Kidney epithelial cell (primary cell): ENCODE measurements at places on chromosomes 5 and 9. TPM values are rescaled to one million over a fixed set of nuclear protein-coding genes. Genes with fewer than 3 reads are reported as not detected.

The ANKRD20A1 gene
- 0.08 TPM in 1 of 2 replicates, not detected in the other for total RNA-seq

DNA sequence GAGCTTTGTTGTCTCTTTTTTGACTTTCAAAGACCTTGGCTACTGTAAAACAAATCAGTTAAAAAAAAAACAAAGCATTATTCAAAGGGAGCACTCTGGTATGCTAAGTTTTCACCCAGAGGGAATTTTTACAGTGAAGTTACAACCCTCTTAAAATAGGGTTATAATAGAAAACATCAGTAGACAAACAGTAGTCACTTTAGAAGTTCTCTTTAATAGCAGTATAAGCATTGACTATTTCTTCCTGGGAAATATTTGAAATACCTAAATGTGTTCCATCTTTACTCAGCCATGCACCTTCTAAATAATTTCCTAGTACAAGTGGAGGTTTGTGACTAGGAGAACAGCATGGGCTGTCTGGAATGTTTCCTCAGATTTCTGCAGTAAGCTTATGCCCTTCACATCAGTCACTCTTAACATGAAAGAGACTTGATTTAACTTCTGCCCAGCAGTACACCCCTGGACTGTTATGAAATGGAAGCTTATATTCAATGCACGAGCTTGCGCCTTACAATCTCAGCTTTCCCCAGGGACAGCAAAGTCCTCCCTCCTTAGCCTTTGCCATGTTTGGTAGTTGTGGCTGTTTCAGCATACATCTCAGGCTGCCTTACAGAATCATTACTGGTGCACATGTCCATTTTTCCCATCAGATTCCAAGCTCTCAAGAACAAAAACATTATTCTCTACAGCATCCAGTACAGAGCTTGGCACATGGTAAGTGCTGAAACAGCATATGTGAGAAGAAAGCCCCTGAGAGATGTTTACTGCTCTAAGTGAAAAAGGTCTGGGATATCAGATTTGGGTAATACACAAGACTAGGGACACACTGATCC is 191.5 kb downstream of the ZNF608 start:
- DNase-seq, result no peak

- no peak for DNase-seq
Observed at GRCh38 chr5:137609127-137609526, 110.0 kb upstream of the SPOCK1 start.

DNA sequence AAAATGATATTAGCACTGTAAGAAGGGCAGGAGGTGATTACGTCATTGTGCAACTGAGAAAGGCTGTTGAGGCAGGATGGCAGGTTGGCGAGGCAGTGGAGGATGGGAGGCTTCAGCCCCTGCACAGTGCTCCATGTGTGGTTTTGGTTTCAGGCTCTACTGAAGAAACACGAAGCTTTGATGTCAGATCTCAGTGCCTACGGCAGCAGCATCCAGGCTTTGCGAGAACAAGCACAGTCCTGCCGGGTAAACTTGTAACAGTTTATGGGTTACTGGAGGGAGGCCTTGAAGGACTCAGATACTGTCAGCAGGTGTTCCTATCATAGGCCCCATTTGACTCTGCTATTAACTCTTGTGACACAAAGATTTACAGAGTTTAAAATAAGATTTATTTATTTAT is 35.1 kb downstream of the SPTAN1 start:
- no peak for DNase-seq

DNA sequence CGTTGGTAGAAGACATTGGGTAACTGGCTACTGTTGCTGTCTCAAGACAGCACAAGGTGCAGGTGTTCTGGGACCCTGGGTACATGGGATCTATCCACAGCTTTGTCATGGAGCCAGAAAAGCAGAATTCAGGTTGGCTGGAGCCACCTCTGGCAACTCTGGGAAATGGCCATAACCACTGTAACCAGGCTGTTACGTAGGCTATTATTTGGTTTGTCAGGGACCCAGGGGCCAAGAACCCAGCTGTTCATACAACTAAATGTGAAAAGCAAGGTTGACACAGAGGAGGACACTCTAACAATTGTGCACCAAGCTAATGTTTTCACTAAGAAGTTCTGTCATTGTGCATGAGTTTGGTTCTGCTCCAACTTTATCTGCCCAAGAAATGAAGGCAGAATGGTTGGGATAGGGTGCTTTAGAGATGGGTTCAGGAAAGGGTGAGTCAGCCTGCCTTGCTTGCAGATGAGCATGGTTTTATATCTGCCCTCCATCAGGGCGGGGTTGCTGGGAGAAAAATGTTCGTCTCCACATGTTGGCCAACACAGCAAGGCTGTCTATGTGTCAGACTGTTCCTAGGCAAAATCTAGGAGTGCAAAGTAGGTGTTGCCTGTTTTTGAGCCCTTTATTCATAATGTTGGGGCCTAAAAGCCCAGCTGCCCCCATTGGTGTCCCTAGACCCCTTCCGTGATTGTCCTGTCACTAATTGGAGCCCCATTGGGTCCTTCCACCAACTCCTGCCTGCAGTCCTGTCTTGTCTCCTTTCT is 131.3 kb upstream of the DAP start:
- no peak for DNase-seq

- DNase-seq, result no peak
Observed at GRCh38 chr9:100578610-100579009, 731 bp downstream of the CAVIN4 start.

DNA sequence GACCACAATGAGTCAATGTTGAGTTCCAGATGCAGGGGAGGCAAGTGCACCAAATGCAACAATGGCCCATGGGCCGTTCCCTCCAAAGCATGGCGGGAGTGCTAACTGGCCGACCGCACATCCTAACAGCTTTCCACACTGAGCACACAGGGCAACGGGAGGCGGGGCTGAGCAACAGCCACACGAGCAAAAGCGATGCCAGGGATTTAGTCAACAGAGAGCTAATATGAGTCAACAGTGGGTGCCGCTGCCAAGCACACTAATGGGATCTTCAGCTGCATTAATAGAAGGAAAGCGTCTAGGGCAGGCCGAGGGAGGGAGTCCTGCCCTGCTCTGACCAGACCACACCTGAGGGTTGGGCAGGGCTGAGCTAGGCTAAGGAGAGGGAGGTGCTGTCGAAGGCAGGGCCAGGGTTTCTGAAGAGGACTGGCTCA is 4.6 kb downstream of the EPB41L4B start:
- DNase-seq, result no peak

DNA sequence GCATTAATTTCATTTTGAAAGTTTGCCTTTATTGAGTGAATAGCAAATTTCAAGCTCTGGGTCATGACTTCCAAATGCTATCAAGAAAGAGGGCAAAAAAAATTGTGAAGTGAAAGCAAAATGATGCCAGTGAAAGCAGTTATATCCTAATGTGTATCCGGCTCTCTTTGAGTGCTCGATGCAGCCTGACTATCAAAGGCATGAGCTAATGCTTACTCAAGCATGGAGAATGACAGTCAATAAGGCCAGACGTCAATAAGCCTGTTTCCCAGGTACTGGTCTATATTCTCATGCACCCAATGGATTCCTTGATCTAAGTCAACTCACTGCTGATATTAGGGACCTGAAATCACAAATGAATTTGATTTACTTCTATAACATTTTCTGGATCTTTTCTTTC is 435.5 kb downstream of the CAAP1 start:
- DNase-seq, result no peak

DNA sequence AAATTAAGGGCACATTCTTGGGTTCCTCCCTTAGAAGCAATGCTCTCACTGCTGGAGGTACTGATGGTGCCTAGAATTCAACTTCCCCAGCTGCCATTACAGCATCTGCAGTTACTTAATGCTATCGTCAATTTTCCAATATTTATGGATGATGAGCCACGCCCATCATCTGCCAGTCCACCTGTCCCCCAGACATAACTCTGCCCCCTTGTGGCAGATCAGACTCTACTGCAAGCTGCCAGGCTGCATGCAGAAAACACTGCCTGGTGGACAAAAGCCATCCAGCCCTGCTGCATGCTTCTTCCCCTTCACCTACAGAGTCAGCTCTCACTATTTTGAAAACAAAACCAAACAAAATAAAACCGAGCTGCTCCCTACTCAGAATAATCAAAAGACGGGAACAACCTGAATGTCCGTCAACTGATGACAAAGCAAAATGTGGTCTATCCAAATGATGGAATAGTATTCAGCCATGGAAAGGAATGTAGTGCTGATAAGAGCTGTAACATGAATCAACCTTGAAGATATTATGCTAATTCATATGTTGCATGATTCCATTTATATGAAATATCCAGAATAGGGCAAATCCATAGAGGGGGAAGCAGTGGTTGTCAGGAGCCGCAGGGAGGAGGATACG is 66.4 kb downstream of the RETREG1 start:
- DNase-seq, result no peak

The PDLIM4 gene
- 146 and 164 TPM in 2 replicates for total RNA-seq

- DNase-seq, result no peak
Observed at GRCh38 chr5:142055301-142055700, 42.5 kb upstream of the GNPDA1 start.

- DNase-seq, result no peak
Observed at GRCh38 chr5:88979244-88979643, 96.3 kb upstream of the MEF2C start.

DNA sequence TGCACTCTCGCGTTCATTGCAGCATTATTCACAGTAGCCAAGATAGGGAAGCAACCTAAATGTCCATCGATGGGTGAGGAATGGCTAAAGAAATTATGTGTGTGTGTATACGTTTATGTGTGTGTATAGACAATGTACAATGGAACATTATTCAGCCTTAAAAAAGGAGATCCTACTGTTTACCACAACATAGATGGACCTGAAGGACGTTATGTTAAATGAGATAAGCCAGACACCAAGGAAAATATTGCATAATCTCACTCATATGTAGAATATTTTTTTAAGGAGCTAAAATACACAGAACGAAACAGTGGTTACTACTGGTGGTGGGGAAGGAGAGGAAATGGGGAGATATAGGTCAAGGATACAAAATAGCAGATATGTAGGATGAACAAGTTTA is 2.4 kb downstream of the KIF2A start:
- no peak for DNase-seq

- peak; percentile 39 for DNase-seq
Observed at GRCh38 chr5:14066326-14066725, 76.8 kb upstream of the TRIO start.

The CFAP157 gene
- 0.07 TPM in 1 of 2 replicates, not detected in the other for total RNA-seq

The KIF20A gene
- total RNA-seq, result 4.4 and 4.6 TPM in 2 replicates

The MCTP1 gene
- total RNA-seq, result 12.7 and 12.9 TPM in 2 replicates

DNA sequence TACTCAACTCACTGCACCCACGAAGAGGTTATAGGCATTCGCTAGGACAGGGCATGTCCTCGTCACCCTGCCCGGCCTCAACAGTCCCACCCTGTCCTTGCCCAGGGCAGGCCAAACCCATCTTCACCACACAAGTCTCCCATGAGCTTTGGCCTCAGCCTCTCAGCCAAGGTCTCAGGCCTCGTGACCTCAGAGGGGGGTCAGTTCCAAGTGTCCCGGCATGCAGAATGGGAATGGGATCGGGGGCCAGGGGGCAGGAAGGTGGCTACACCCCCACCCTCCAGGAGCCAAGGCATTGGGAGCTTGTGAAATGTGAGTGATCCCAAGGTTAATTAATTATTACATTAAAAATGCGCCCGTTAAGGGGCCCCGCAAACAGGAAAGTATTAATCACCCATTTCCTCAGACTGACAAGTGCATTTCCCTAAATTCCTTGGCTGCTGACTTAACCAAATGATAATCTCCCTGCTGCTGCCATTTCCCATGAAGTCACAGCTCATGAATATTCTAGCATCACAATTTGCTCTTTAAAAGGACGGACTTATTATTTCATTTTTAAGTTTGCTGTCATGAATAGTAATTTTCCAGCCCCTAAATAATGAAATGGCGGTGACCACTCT is 8.0 kb upstream of the UBAC1 start:
- no peak for DNase-seq

GRCh38 chr9:34227445-34227844 is 48.6 kb downstream of the UBAP1 start:
- DNase-seq, result no peak

DNA sequence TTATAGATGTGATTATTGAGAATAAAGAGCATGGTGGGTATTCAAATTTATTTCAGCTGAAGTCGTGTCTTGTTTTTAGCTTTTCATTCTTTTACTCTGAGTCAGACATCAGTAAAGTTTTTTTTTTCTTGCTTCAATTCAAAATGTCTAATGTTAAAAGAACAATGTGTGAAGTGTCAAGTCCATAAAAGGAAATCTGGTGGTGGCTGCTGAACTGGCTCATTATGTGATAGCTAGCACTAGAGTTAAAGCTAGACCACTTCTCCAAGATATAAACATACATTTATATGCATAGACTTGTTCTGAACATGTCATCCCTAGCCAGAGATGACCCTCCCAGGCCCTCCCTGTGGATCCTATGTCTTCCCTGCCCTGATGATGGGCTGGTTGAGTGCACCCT is 338.3 kb downstream of the RAB3C start:
- DNase-seq, result peak; percentile 49

The PRR16 gene
- 0.34 and 1.0 TPM in 2 replicates for total RNA-seq

GRCh38 chr9:72394066-72394465 is 29.1 kb upstream of the ZFAND5 start:
- no peak for DNase-seq

DNA sequence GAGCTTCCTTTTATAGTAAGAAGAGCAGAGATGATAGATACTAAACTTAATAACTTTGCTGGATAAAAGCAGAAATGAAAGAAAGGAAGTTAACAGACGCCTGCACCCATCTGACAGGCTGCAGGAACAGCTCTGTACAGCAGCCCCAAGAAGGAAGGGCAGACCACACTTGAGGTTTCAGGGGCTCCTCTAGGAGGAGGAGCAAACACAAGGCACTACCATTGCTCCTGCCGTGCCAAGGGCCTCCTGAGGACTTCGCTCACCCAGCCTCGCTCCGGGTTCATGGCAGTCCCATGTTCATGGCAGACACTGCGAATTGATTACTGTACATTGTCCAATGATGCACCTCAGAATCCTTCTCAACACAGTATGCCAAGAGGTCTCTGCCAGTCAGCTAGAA is 85.1 kb downstream of the AMBP start:
- DNase-seq, result no peak

GRCh38 chr9:92760070-92760469 is 4.6 kb downstream of the BICD2 start:
- DNase-seq, result no peak

The SMIM33 gene
- not detected in 2 replicates for total RNA-seq

- DNase-seq, result no peak
Observed at GRCh38 chr9:111003182-111003581, 35.1 kb downstream of the LPAR1 start.

- no peak for DNase-seq
Observed at GRCh38 chr5:62982348-62982747, 403.7 kb downstream of the LRRC70 start.

The C7 gene
- 0.13 and 0.34 TPM in 2 replicates for total RNA-seq

- DNase-seq, result no peak
Observed at GRCh38 chr5:102418531-102418930, 80.3 kb downstream of the SLCO6A1 start.

DNA sequence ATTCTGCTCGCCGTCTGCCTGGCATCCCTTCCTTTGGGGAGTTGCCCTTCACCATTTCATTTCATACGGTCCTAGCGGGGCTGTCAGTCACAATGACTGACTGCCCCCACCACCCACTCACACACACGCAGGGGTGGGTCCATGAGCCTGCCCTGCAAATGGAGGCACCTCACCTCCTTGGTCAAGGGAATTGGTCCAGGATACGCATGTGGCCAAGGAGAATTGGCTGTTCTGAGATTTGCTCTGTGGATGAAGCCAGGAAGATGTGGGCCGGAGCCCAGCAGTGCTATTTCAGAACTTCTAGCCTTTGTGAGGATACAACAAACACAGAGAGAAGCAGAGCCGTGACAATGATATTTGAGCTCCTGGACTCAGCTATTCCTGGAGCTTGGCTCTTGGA is 17.0 kb downstream of the C1QTNF2 start:
- DNase-seq, result no peak
